PC-3 (cell line): ENCODE measurements at places on chromosomes 16 and 17. TPM values are rescaled to one million over a fixed set of nuclear protein-coding genes. Genes with fewer than 3 reads are reported as not detected.

DNA sequence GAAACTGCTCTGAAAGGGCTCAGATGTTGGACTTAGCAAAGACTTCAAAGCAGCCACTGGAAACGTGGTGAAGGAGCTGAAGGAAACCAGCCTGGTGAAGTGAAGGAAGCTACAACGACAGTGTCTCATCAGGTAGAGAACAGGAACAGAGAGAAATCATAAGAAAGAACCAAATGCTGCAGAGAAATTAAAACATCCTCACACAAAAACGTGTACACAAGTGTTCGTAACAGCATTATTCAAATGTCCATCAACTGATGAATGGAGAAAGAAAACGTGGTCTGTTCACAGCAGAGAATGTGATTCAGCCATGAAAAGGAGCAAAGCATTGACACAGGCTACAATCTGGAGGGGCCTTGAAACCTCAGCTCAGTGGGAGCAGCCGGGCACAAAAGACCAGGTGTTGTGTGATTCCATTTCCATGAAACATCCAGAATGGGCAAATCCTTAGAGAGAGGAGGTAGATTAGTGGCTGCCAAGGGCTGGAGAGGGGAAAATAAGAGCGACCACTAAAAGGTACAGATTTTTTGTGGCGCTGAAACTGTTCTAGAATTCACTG, 26.9 kb downstream of the IFT140 start:
- DNase-seq = no peak

The SLC12A3 gene
- not detected in 2 replicates for total RNA-seq

DNA sequence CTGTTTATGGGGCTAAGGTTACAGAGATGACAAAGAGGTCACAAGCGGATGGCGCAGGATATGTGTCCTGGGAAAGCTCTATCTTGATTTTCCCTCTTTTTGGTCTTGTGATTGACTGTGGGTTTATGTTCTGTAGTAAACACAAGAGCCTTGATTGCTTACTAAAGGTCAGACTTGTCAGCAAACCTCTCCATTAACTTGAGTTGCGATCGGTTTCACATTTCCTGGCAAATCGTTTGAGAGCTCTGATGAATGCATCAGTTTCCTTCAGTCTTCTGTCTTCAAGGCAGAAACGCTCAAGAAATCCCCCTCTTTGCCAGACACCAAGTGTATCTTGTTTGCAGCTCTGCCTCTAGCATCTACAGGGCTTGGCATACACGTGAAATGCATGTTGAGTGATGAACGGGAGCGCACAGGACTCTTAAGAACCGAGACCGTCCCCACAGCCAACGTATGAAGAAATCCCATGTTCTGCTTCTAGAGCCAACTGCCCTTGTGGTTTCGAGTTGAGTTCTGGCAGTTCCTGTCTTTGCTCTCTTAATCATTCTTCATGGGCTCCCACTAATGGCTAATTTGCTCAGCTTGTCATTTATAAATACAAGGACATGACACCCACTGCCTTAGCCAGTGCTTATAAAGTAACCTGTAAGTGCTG, 143.3 kb downstream of the PITPNC1 start:
- DNase-seq = no peak

DNA sequence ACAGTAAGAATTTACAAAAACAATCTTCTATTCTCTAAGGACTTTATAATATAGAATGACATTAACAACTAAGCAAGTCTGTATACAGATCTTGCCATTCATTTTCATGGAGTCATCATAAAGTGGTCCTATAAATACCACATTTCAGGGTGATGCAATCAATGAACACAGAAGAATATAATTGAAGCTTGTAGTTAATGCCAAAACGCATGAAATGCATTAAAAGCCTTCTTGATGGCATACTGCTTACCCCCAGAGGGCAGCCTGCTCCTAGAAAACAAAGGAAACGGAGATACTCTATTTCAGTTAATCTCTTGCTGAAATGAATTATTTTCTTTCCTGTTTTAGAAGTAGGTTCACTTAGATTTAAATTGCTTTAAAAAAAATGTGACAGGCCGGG, 45.2 kb upstream of the STAC2 start:
- peak; percentile 22 for DNase-seq

DNA sequence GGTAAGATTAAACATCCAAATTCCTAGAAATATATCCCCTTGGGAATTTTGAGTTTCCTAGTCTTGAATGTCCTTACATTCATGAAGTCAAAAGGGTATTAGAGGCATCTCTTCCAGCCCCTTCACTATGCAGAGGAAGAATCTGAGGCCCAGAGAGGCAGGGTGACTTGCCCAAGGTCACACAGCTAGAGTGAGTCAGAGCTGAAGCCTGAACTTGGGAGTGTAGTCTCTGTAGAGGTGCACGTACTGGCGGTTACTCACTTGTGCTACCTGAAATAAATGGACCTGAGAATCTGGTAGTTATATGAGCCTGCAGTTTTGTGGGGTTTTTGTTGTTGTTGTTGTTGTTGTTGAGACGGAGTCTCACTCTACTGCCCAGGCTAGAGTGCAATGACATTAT, 164.0 kb downstream of the XYLT1 start:
- no peak for DNase-seq

GRCh38 chr17:34487626-34488025, 91.8 kb upstream of the TMEM132E start:
- DNase-seq = no peak

DNA sequence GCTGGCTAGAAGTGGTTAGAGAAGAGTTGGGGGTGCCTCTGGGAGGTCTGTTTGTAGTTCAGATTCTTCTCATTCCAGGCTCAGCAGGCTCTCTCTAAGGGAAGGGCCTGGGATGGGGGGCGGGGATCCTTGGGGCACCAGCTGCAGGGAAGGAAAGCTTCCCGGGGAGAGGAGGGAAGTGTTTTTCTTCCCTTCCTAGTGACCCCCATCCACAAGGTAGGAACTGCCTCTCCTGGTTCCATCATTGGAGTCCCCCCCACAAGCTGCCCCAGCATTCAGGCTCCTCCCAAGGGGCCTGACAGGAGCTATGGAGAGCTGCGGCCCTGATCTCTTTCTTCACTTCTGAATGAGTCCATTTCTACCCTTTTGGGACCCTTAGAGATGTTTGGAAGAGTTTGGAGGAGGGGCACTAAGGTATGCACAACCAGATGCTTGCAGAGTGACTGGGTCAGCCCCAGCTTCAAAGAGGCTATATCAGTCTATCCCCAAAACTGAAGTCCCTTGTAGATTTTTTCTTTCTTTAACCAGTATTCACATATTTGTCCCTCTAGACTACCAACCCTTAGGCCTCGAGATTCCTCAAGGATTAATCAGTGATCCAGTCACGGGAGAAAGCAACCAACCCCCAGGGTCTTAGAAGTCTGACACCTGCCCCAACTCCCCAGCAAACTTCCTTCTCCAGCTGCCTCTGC, 13.9 kb upstream of the FZD2 start:
- DNase-seq = peak; percentile 95

The GCGR gene
- 0.11 TPM in 1 of 2 replicates, not detected in the other for total RNA-seq

- DNase-seq = no peak
These were observed 225.7 kb downstream of the CEP112 start for GRCh38 chr17:65966072-65966695.

GRCh38 chr17:5825717-5826330, 241.5 kb upstream of the NLRP1 start:
- DNase-seq = peak; percentile 60

DNA sequence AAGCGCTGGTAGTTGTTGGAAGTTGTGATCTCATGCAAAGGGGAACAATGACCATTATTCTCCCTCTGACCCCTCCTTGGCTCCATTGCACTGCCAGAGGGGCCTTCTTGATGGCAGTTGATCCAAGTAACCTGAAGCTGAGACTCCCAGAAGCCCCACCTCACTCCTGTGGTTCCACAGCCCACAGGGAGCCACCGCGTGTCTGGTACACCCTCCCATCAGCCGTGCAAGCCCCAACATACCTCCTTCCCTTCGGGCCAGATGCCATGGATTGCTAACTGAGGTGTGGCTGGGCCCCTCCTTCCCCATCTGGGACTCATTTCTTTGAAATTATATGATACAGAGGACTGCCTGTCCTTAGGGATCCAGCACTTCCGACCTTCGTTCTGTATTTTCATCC, 17.8 kb downstream of the SAP30BP start:
- DNase-seq = peak; percentile 84

GRCh38 chr17:8708025-8708461, 36.6 kb downstream of the CCDC42 start:
- DNase-seq = no peak

GRCh38 chr16:49766225-49766624, 89.7 kb downstream of the ZNF423 start:
- DNase-seq = no peak

The MMD gene
- total RNA-seq = 10.9 and 24.1 TPM in 2 replicates
